ENCODE measurements at places on chromosomes 11 and 22. TPM values are rescaled to one million over a fixed set of nuclear protein-coding genes. Genes with fewer than 3 reads are reported as not detected.

DNA sequence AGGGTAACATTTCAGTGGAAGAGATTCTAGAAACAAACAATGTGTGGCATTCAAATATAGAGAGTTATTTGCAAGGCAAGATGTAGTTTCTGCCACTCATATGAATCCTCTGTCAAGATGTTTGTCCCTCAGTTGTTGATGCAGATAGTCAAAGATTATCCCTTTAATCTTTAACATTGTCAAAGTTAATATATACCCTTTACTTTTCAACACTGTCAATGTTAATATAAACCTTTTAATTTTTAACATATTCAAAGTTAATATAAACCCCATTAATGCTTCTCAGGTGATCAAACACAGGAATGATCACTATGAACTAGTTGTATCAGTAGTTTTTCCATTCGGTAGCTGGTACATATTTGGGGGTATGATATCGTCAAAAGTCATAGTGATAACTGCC, 51.9 kb upstream of the PICALM start:
- peaks cover 1% of the 10 kb centered on the region for H3K27me3 ChIP-seq
- H3K36me3 ChIP-seq, result no peaks in the 10 kb centered on the region
- H3K4me1 ChIP-seq, result no peaks in the 10 kb centered on the region

- no peak for DNase-seq
- H3K27me3 ChIP-seq, result peaks cover 1% of the 10 kb centered on the region
- H3K4me3 ChIP-seq, result no peak overlapping the region
- no peak overlapping the region for H3K27ac ChIP-seq
These were observed 4.2 kb upstream of the SERPINH1 start for GRCh38 chr11:75557666-75558494.

DNA sequence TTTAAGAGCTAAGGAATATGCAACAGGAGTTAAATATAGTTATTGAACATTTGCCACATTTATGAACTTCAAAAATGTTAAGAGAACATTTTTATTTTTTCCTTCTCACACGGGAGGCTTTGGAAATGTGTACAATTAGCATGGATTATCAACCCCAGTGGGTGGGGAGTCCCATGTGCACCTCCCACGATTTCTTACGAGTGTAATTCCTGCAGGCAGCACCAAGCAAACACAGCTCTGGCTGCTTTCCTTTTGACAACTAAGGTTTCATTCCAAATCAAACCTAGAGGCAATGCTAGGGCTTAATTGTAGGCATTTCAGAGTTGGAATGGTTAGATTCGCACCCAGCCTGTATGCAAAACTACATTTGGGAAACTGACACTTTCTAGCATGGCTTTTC, 460.9 kb downstream of the METTL15 start:
- H3K4me3 ChIP-seq, result no peak overlapping the region
- H3K4me1 ChIP-seq, result no peaks in the 10 kb centered on the region
- no peak for DNase-seq
- H3K27ac ChIP-seq, result no peak overlapping the region

GRCh38 chr11:62843466-62843865, 4.1 kb upstream of the WDR74 start:
- no peak overlapping the region for H3K4me3 ChIP-seq
- DNase-seq, result no peak
- H3K27me3 ChIP-seq, result peaks cover 14% of the 10 kb centered on the region
- H3K4me1 ChIP-seq, result peaks cover 2% of the 10 kb centered on the region

DNA sequence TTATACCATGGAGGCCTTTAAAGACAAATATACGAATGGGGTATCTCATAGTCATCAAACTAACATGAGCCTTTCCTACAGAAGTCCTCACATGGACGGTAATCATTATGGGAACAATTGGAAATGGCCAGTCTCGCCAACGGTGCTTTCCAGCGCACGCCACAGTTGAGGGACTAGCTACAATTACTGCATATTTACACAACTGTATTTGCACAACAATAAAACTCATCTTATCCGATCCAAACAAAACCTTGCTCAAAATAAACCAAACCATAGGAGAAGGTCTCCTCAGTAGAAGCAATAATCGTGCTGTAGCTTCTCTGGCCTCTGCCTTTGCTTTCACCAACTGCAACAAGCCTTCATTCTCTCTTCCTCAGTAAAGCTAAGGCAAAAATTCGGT, 5.9 kb downstream of the CADM1 start:
- H3K27me3 ChIP-seq, result no peaks in the 10 kb centered on the region
- H3K36me3 ChIP-seq, result no peaks in the 10 kb centered on the region
- no peak for DNase-seq
- peaks cover 34% of the 10 kb centered on the region for H3K4me1 ChIP-seq

GRCh38 chr11:8389029-8389996, 125.6 kb upstream of the LMO1 start:
- DNase-seq, result no peak
- H3K36me3 ChIP-seq, result peaks cover 6% of the 10 kb centered on the region
- no peaks in the 10 kb centered on the region for H3K27me3 ChIP-seq
- H3K27ac ChIP-seq, result no peak overlapping the region
- H3K4me3 ChIP-seq, result no peak overlapping the region

DNA sequence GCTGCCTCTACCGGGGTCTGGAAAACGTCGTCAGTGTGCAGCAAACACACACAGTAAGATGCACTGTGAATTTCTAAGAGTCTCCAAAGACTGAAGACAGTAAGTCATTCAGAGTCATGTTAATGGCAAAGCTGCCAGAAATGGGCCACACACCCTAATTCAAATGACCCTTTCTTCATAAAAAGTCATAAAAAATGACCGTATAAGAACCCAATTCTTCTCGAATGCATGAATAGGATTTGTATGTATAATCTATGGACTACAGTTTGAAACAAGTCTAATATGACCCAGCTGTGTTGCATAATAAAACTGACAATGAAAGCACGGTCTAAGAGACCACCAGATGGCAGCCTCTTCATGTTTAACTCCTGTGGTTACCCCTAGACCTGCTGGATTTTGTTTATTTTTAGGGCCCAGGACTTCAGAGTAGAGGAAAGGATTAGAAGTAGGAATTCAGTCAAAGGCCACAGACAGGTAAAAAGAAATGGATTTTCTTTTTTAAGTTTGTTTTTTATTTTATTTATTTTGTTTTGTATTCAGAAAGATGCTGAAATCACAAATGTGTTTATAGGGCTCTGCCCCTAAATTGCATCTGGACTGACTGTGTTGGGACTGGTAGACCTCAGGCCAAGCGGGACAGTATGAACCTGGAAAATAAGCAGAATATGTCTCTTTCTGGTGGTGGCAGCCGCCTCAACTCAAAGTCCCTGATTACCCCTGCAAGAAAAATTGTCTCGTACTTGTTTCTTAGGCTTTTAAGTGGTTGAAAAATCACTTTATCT, 32.1 kb upstream of the SLC5A12 start:
- peaks cover 7% of the 10 kb centered on the region for H3K4me1 ChIP-seq
- peak; percentile 31 for DNase-seq
- no peak overlapping the region for H3K27ac ChIP-seq
- no peak overlapping the region for H3K4me3 ChIP-seq
- H3K27me3 ChIP-seq, result no peaks in the 10 kb centered on the region

- H3K36me3 ChIP-seq, result peaks cover 5% of the 10 kb centered on the region
- DNase-seq, result no peak
- peaks cover 4% of the 10 kb centered on the region for H3K27me3 ChIP-seq
- no peak overlapping the region for H3K4me3 ChIP-seq
- no peaks in the 10 kb centered on the region for H3K4me1 ChIP-seq
These were observed 22.0 kb upstream of the CABP2 start for GRCh38 chr11:67545280-67545679.

DNA sequence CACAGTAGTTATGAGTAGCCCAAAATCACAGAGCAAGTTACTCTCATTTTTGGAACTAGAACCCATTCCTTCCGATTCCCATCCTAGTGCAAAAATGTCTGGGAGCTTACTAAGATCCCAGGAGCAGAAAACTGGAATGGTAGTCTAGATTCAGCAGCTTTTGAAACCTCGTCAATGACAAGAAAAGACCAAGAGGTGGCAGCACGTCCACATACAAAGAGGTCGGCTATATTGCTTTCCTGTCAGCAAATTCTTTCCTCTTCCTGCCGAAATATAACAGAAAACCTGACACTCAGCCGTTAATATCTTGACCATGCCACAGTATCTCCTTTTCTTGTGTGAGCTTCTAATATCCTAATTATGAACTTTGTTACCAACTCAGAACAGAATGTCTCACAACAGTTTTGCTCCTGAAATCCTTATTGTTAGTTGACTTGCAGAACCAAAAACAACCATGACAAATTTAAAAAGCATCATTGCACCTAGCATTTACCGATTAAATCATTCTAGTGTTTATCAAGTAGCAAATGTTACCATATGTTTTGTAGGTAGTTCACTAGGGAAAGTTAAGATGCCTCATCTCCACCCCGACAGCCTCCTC, 92.8 kb upstream of the OR9G4 start:
- H3K4me3 ChIP-seq, result no peak overlapping the region
- H3K36me3 ChIP-seq, result no peaks in the 10 kb centered on the region
- peaks cover 7% of the 10 kb centered on the region for H3K4me1 ChIP-seq
- peak; percentile 58 for DNase-seq
- no peaks in the 10 kb centered on the region for H3K27me3 ChIP-seq
- H3K27ac ChIP-seq, result no peak overlapping the region

- no peaks in the 10 kb centered on the region for H3K4me1 ChIP-seq
- H3K36me3 ChIP-seq, result no peaks in the 10 kb centered on the region
- no peak for DNase-seq
- H3K27ac ChIP-seq, result no peak overlapping the region
- peaks cover 7% of the 10 kb centered on the region for H3K27me3 ChIP-seq
These were observed 227.5 kb downstream of the MIAT start for GRCh38 chr22:26884921-26885320.

DNA sequence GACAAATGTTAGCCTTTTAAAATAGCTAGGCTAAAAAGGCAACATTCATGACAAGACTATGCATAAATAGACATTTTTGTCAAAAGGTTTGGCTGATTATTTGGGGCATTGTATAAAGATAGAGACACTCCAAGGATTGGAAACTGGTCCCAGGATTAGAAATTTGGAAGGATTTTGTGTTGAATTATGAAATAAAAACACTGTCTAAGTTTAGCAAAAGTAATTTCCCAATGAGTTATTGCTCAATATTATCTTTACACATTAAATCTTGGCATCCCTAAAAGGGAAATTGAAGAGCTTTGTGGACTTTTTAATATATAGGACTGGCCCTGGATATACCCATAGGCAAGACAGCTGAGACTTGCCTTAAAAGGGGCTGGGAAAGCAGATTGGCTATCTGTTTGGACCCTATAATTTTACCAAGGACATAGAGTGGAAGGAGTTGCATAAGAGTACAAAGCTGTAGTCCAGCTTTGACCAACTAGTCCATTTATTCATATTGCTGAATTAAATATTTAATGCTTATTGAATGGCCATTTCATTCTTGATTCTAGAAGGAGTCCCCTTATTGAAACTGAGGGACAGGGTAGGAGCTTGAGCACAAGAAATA, 382.7 kb downstream of the METTL15 start:
- no peak overlapping the region for H3K27ac ChIP-seq
- H3K4me1 ChIP-seq, result no peaks in the 10 kb centered on the region
- no peak for DNase-seq
- no peak overlapping the region for H3K4me3 ChIP-seq
- no peaks in the 10 kb centered on the region for H3K36me3 ChIP-seq

DNA sequence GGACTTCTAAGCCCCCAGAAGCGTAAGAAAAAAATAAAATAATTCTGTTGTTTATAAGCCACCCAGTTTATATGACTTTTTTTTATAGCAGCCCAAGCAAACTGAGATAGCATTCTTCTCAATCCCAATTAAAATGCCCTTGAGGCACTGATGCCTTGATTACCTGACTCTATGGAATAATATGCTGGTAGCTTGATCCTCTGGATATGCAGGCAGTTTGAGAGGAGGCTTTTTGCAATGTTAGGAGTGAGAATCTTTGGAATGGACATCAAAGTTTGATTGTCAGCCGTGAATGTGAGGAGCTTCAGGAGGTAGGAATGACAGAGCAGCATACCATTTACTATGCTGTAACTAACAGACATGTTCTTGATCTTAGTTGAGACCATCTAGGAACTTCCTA, 275.6 kb downstream of the AASDHPPT start:
- H3K27ac ChIP-seq, result no peak overlapping the region
- no peaks in the 10 kb centered on the region for H3K36me3 ChIP-seq
- H3K27me3 ChIP-seq, result no peaks in the 10 kb centered on the region
- no peak for DNase-seq
- H3K4me3 ChIP-seq, result no peak overlapping the region
- H3K4me1 ChIP-seq, result no peaks in the 10 kb centered on the region

DNA sequence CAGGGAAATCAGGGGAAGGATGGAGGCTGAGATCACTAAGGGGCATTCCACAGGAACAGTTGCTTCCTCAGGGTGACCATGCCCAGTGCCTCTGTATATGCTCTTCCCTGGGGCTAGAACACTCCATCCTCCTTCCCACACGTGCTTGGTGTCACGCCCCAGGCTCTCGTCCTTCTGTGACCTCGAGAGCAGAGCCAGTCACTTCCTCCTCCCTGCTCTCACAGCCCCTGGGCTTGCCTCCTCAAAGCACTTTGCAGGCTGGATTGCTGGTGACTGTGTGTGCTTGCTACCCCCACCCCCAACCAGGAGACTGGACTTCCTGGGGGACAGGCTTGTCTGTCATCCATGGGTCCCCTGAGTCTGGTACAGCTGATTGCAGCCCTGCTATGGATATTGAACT, 56.5 kb upstream of the AMPD3 start:
- H3K27ac ChIP-seq, result no peak overlapping the region
- H3K4me1 ChIP-seq, result no peaks in the 10 kb centered on the region
- peaks cover 4% of the 10 kb centered on the region for H3K27me3 ChIP-seq
- H3K36me3 ChIP-seq, result no peaks in the 10 kb centered on the region
- DNase-seq, result no peak
- H3K4me3 ChIP-seq, result no peak overlapping the region

DNA sequence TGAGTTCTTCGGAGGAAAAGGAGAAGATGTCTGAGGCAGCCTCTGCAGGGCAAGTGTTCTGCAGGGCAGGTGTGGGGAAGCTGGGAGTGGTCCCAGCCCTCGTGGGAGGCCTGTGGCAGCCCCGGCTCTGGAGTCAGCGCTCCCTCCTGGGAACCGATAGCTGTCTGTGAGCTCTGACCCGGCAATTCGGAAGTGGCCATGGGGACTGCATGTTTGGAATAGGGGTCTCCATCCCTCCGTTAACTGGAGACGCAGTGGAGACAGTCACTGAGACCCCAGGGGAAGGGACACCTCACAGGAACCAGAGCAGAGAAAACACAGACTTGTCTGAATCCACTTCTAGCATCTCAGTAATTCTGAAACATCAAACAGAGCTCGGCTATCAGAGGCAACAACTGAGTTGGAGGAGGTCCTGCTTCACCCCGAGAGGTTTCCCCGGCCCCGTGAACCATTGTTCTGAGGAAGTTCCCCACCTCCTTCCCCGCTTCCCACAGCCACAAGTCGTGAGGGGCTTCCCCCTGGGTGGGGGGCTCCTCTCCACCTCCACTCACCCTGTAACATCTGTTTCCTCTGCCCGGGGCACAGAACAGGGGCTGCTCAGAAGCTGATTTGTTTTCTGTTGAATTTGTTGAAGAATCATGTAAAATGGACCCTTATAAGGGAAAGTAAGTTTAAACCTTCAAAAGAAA, 99.6 kb downstream of the BRD1 start:
- H3K4me1 ChIP-seq, result no peaks in the 10 kb centered on the region
- no peak overlapping the region for H3K27ac ChIP-seq
- no peak overlapping the region for H3K4me3 ChIP-seq
- H3K36me3 ChIP-seq, result peaks cover 9% of the 10 kb centered on the region
- no peak for DNase-seq

GRCh38 chr22:47238690-47239473, 476.4 kb downstream of the TBC1D22A start:
- peaks cover 5% of the 10 kb centered on the region for H3K27me3 ChIP-seq
- H3K4me1 ChIP-seq, result no peaks in the 10 kb centered on the region
- H3K36me3 ChIP-seq, result peaks cover 5% of the 10 kb centered on the region
- H3K4me3 ChIP-seq, result no peak overlapping the region
- no peak for DNase-seq
- H3K27ac ChIP-seq, result no peak overlapping the region

Gene MPPED2
- 11.0 TPM for total RNA-seq

Gene ELFN2
- 7.3 TPM for total RNA-seq

Gene GVQW3
- 14.8 TPM for total RNA-seq

Data from glutamatergic neuron (in vitro differentiated cells).